ENCODE measurements at places on chromosomes 4 and X.

DNA sequence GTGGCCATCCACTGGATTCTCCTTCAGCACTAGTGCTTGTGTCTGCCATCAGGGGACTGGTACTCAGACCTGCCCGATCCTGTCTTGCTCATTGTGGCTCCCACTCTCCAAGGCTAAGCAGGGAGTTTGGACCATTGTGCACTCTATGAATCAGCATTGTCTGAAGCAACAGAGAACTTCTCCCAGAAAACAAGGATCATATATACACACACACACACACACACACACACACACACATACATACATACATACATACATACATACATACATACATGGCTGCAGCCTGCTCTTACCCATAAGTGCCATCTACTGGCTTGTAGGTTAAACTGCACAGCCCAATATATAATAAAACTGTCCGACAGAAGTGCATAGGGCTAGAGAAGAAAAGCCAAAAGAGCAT, 345.3 kb upstream of the LCORL start:
- DNase-seq, result peak; percentile 38

- DNase-seq, result no peak
Measured at GRCh38 chrX:44274096-44274495, 69.4 kb downstream of the EFHC2 start.

DNA sequence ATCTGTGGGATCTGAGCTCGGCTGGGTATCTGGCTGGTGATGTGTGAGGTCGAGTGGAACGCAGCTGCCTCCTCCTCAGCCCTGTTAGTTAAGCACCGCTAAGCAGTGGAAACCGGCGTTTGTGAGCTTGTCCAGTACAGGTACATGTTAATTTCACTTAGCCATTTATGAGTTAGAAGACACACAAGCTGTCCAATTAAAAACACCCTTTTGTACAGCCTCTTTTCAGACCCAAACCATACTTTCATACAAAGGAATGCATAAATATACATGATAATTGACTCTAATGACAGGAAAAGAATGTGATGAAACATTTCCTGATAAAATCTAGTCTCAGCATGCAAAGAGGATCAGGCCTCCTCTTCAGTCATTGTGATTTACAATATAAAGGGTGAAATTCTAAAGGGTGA, 163.6 kb upstream of the FAT1 start:
- DNase-seq, result peak; percentile 3

- DNase-seq, result no peak
Measured at GRCh38 chr4:154631828-154632227, 19.4 kb upstream of the FGG start.

GRCh38 chr4:105751718-105752299, 43.2 kb downstream of the GSTCD start:
- DNase-seq, result no peak

DNA sequence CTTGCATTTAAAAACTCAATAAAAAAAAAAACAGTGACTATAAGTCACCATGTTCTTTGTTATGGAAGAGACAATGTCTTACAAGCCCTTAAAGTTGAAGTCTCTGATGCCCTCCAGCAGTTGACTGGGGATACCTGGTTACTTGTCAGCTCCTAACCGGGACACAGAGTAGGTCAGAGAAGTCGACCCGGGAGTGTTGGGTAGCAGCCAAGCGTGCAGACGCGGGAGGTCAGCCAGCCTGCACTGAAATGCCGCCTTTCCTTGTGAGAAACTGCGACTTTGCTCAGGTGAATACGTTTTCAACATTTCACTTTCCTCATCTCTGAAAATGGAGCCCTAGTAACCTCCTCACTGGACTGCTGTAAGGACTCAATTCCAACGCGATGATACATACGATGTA, 81.8 kb downstream of the F11 start:
- DNase-seq, result no peak

- no peak for DNase-seq
Measured at GRCh38 chr4:188872809-188873208, 733.6 kb downstream of the TRIML1 start.
